ENCODE measurements at places on chromosomes 5 and 9. TPM values are rescaled to one million over a fixed set of nuclear protein-coding genes. Genes with fewer than 3 reads are reported as not detected.

DNA sequence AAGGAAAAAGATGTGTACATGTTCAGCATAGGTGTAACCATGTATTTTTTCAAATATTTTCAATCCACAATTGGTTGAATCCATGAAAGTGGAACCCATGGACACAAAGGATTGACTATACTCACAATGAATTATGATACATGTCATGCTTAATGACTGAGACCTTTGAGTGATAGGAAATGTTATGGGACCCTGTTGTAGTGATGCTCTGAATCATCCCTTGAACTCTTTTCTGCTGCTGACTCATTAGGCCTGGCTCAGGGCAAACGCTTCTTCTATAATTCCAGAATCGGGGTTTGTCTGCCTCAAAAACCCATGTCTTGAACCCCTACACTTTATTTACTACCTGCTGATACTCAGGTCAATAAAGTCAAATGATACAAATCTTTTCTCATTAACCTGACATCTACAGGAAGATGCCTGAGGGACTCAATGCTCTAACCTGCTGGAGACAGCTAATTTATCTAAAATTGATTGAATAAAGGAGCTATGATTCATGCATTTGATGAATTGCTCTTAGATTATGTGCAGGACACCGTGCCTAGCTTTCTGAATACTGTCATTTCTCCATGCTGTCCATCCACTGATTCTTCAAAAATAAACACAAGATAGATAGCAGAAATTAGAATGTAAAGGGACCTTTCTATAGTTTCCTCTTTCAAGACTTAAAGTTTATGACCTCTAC is 260.1 kb downstream of the PRELID2 start:
- no peak for DNase-seq

GRCh38 chr9:2356041-2356790 is 265.4 kb upstream of the VLDLR start:
- DNase-seq: no peak

GRCh38 chr9:91949946-91950664 is at the start of gene ROR2:
Gene ROR2 (minus strand): TSS chr9:91950228.
- DNase-seq: peak; percentile 76

GRCh38 chr5:58497921-58498320 is 6.7 kb downstream of the GAPT start:
- no peak for DNase-seq

DNA sequence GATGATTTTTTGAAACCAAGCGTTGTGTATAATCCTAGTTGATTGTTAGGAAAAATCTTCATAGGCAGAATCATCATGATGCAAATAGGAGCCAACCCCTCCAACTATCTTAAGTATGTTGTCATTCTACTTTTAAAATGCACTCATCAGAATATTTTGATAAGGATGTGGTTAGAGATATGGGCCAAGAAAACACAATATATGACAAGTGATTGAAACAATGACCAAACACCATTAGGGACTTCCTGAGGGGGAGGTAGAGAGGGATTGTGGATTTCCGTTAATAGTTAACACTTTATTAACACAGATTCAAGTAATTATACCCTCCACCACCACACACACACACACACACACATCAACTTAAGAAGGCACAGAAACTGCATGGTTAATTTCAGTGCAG is 143.3 kb downstream of the ARSB start:
- no peak for DNase-seq

Gene IL17B
- 4.7 TPM for total RNA-seq

Gene GARIN3
- total RNA-seq: 11.5 TPM

DNA sequence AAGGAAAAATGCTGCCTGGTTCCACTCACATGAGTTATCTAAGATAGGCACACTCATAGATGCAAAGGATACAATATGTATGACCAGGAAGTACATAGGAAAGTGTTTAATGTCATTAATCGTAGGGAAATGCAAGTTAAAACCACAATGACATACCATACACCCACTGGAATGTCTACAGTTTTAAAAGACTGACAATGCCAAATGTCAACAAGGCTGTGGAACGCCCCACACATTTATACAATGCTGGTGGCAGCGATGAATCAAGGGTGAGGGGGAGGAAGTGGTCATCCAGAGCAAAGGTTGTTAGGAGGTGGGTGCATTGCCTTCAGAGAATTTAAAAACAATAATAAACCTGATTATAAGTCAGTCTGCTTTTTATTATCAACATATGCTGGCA is 437.8 kb downstream of the ARHGEF28 start:
- no peak for DNase-seq

DNA sequence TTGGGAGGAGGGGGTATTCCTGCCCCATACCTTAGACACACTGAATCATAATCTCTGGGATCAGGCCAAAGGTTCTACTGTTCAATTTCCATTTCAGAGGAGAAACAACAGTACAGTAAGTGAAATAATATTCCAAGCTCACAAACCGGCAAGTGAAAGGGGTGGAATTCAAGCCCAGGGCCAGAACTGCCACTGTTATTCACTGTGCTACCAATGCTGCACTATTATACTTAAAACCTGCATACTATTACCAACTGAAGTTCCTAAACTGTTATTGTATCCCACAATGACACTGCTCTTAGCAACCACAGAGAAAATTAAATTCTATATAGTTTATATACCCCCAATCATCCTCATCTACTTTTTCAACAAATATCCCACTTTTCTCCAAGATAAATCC is 24.6 kb downstream of the SSBP2 start:
- no peak for DNase-seq

Gene SNCB
- total RNA-seq: 0.31 TPM

GRCh38 chr5:110703481-110703880 is 23.0 kb downstream of the TMEM232 start:
- no peak for DNase-seq

GRCh38 chr9:112005939-112006338 is 109.3 kb downstream of the UGCG start:
- no peak for DNase-seq

Gene NMUR2
- 5.0 TPM for total RNA-seq

Gene MCTP1
- total RNA-seq: 15.5 TPM

Gene HBEGF
- 23.9 TPM for total RNA-seq

DNA sequence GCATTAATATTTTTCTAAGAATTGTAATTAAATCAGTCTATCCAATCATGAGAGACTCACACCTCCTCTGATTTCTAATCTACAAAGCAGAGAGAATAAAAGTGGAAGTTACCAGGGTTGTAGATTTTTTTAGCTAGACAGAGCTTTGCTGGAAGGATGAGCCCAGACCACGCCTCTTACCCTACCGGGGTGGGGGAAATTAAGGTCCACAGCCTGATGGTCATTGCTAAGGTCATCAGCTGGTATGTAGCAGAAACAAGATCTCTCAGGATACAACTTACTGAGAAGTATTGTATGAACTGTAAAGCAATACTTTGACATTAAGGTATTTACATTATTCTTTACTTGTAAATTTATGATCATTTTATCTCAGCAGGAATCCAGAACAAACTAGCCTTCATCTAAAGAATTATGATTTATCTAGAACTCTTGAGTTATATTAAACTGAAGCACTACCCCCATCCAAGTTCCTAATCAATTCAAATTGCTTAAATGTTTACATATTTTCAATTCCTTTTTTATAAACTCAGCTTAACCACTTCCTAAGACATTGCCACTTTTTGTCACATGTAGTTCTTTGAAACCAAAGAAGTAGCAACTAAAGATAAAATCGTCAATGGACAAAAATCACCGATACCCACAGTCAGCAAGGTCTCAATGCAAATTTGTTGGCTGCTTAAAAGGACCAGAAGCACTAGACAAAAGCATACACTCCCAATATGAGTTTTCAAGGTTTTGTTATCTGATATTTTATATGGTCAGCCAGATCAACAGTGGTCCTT is 225.8 kb upstream of the DAPK1 start:
- DNase-seq: no peak

GRCh38 chr5:173941758-173942401 is 47.1 kb upstream of the C5orf47 start:
- DNase-seq: no peak

- DNase-seq: no peak
These were observed 429.2 kb downstream of the DMAC1 start for GRCh38 chr9:7370381-7370780.

- DNase-seq: no peak
These were observed 803.4 kb upstream of the CDH6 start for GRCh38 chr5:30390095-30390494.

- no peak for DNase-seq
These were observed 52.3 kb upstream of the PTPDC1 start for GRCh38 chr9:94031946-94032345.

DNA sequence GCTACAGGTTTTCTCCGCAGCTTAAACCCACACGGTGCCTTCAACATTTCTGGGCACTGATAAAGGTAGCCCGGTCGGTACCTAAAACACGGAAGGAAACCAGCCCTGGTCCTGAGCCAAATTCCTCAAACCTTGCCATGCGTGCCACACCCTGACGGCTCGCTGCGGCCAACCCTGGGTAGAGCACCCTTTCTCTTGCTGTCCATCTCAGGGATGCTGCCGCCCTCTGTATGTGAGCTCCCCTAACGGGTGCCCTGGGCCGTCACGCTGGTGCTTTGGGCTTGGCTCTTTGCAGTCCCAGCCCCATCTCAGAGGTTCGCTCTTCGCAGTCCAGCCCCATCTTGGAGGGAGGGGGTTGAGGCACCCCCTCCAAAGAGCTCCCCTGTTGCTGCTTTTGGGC is 43.9 kb downstream of the PNPLA7 start:
- no peak for DNase-seq

DNA sequence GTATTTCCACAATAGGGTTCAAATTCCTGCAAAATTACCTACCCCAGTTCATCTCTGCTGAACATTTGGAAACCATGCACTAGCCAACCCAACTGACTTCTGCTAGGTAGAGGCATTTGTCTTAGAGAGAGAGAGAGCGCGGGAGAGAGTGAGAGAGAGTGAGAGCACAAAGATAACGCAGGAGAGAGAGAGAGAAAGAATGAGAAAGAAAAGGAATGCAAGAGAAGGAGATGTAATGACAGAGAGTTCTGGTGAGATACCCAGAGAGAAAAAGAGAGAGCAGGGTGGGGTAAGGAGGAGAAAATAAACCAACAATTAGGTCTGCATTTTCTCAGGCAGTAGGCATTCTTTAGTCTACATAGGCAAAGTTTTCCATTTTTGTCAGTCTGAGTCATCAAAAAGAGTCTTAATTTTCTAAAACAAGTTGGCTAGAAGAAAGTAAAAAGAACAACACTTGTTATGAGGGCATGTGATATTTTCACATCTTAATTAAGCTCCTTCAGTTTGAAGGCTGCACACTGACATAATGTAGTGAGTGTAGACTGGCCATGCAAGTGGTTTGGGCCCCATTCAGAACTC is 98.2 kb downstream of the MAP1B start:
- DNase-seq: no peak

Gene ACOT12
- 0.87 TPM for total RNA-seq

GRCh38 chr9:69001921-69002320 is 12.0 kb downstream of the PRKACG start:
- no peak for DNase-seq

Gene CD274
- 1.3 TPM for total RNA-seq

GRCh38 chr5:6176102-6176693 is 202.1 kb downstream of the MED10 start:
- DNase-seq: no peak

Gene TUBB4B
- 856 TPM for total RNA-seq

Gene TMEM215
- total RNA-seq: 2.2 TPM

Gene LECT2
- total RNA-seq: 0.87 TPM

- peak; percentile 91 for DNase-seq
These were observed 173.8 kb upstream of the OTULINL start for GRCh38 chr5:14407746-14408175.

DNA sequence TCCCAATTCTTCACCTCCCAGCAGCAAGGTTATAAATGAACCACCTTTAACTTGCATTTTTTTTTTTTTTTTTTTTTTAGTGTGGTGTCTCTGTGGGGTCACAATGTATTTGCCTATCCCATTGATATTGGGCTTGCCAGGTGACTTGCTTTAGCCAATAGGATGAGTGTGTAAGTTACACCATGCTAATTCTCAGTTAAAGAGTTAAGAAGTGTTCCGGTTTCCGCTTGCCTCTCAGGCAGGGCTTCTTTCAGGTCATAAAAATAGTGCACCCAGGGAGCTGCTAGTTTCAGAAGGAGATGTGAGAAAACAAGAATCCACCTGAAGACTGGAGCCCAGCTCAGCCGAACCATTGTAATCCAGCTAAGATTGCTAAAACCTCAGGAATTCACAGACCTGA is 84.2 kb upstream of the PTPRD start:
- no peak for DNase-seq

Gene DNAJC21
- total RNA-seq: 75.4 TPM

- DNase-seq: no peak
These were observed 39.6 kb downstream of the TRIO start for GRCh38 chr5:14182761-14183160.

GRCh38 chr5:76339919-76340318 is 63.2 kb upstream of the IQGAP2 start:
- DNase-seq: no peak

DNA sequence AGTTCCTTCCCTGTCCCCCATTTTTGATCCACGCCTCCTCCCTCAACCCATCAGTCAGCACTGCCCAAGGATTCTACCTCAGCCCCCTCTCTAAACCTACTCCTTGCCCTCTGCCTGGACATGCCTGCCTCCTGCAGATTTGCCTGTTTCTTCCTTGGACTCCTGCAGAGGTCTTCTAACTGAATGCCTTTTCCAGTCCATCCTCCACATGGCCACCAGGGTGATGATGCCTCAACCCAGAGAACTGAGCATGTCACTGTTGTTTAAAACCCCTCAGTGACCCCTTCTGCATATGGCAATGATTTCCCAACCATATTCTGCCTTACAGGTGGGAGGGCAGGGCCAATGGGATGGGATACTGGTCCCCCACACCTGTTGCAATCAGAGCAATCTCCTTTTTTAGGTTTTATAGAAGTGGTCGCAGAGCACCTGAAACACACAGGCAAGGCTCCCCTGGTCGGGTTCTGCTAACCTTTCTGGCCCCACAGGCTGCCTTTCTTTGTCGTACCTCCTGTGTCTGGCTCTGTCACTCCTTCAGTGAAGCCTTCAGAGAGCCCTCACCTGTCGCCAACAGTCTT is 9.3 kb downstream of the PHYKPL start:
- DNase-seq: no peak

GRCh38 chr9:74025402-74025925 is 471.7 kb upstream of the RORB start:
- DNase-seq: no peak

Gene PCDHGA4
- total RNA-seq: 21.0 TPM

- DNase-seq: no peak
These were observed 65.1 kb downstream of the VAV2 start for GRCh38 chr9:133927041-133927440.

- no peak for DNase-seq
These were observed 485.0 kb downstream of the ENC1 start for GRCh38 chr5:74155501-74155900.

GRCh38 chr9:3949744-3950143 is 350.1 kb downstream of the GLIS3 start:
- no peak for DNase-seq

DNA sequence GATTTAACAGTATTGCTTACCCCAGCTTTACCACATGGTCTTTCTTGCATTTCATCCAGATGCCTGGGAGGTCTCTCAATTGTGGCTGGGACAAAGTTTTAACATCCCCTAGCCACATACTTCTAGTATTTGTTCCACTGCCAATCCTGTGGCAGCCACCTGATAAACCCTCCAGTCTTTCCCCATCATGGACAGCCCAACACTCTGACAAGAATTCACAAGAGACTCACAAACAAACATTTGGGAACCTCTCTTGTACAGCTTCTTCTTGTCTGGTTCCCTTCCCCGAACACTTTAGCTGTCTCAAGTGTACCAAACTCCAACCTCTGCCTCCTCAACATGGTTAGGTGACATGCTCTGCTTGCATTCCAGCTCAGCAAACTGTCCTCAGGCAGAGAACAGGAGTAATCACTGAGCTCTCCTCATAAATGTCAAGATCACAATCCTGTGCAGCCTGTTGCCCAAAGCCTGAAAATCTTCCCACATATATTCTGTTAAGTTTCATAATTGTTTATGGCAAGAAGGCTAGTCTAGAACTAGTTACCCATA is 59.7 kb downstream of the STRBP start:
- no peak for DNase-seq

Gene RRAGA
- total RNA-seq: 50.6 TPM
